ENCODE measurements at places on chromosomes 7 and 10.

DNA sequence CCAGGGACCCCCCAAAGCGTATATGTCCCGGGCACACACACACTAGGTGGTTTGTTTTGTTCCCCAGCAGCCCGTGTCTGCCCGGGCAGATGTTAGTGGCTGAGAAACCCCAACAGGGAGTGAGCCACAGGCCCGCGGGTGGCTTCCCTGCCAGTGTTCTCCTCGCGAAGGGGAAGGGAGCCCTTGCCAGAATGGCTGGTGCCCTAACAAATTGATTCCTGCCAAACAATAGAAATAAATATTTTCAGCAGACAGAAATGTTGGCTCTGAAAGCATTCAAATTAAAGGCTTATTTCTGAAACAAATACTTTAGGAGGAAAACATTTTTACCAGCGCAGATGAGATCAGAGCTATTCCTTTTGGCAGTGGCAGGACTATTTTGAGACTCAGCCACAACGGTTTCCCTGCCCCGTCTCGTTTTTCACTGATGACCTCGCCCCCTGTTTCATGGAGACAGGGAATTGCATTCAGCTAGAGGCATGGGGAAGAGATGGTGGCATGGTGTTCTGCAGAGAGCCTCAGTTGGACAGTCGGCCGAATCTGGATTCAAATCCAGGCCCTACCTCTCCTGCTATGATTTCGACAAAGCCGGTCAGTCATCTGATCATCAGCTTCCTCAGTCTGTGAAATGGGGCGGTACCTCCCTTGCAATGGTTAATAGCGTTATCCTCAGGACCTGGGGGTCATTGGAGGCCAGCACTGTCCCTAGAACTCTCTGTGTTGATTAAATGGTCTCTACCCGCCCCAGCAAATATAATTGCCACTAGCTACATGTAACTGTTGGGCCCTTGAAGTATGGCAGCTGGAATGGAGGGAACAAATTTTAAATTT is 84.5 kb downstream of the CUX1 start:
- no peak for DNase-seq

DNA sequence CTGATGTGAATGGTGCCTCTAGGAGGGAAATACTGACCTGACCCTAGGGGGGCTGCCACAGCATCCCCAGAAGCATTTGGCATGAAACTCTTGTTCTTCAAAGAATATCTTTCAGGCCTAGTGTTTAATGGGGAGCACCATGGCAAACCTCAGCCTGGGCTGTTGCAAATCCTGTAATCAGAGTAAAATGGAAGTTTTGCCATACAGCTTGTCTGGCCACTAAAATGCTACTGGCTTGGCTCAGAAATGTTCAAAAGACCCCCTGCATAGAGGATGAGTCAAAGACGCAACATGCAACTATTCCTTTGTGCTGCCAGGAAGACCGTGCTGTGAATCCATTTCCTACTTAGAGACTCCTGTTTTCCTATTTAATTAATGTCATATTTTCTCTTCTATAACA is 26.7 kb downstream of the HECW1 start:
- no peak for DNase-seq

DNA sequence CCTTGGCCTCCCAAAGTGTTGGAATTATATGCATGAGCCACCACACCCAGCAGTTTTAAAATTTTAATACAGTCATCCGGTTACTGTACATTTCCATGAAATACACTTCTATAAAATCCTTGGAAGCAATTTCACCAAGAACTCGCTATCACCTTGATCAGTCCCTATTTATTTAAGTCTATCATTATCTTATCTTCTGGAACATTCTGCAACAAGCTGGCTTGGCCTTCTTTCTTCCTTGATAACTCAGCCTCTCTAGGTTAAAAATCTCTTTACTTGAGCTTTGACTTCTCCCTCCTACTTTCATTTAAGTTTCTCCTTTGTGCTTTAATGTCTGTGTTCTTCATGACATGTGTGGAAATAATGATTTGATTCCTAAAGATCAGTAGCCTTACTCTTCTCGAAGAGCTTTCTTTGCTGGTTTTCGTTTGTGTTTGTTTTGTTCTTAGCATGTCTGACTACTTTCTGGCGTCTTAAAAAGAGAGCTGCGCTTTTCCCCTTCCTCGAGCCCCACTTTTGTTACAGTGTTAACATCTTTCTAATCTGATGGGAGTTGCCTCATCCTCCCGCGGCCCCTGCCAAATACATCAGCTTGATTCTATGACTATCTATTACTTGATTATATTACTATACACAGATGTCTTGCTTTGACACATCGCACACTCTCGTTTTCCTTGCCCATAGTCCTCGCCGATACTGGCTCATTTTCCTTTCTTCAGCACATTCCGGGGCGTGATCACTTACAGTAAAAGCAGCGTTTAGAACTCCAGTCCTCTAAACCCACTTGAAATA is 11.1 kb upstream of the CALML5 start:
- DNase-seq: no peak

- no peak for DNase-seq
Measured at GRCh38 chr7:47045207-47046051, 536.5 kb downstream of the TNS3 start.
